ENCODE measurements at places on chromosomes 6 and 20.

GRCh38 chr6:169763881-169764280 is 12.5 kb downstream of the ERMARD start:
- no peak for DNase-seq
- H3K27ac ChIP-seq = no peak overlapping the region
- no peaks in the 10 kb centered on the region for H3K4me1 ChIP-seq
- H3K36me3 ChIP-seq = peaks cover 6% of the 10 kb centered on the region
- no peak overlapping the region for H3K4me3 ChIP-seq

DNA sequence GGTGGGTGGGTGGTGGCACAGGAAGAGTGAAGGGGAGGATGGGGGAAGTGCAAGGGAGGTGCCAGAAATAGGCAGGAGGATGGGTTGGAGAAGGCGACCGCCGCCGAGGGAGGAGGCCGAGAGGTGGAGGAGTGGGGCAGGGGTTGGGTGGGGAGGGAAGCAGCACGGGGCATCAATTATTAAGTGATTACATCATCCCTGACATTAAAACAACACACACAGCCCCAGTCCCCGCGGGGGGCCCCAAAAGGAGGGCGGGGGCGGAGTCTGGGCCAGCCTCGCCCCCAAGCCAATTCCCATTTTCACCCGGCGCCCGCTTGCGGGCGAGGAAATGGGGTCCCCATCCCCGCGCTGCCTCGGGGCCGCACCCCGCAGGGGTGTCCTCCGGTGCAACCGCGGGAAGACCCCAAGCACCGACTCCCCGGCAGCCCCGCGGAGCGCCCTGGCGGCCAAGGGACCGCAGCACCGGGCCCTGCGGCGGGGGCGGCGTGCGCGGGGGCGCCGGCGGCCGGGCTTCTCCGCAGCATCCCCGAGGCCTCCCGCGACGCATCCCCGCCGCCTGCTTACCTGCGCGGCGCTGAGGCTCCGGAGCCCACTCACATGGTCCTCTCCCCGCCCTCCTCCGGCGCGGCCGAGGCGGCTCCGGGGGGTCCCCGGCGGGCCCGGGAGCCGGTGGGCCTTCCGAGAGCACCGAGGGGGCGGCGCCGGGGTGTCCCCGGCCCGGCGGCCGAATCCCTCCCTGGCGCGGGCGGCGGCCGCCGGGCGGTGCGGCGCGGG is 663 bp downstream of the FYN start:
- H3K4me1 ChIP-seq = peaks cover 18% of the 10 kb centered on the region
- H3K36me3 ChIP-seq = no peaks in the 10 kb centered on the region
- DNase-seq = no peak
- peak overlapping the region; percentile 71 for H3K4me3 ChIP-seq

DNA sequence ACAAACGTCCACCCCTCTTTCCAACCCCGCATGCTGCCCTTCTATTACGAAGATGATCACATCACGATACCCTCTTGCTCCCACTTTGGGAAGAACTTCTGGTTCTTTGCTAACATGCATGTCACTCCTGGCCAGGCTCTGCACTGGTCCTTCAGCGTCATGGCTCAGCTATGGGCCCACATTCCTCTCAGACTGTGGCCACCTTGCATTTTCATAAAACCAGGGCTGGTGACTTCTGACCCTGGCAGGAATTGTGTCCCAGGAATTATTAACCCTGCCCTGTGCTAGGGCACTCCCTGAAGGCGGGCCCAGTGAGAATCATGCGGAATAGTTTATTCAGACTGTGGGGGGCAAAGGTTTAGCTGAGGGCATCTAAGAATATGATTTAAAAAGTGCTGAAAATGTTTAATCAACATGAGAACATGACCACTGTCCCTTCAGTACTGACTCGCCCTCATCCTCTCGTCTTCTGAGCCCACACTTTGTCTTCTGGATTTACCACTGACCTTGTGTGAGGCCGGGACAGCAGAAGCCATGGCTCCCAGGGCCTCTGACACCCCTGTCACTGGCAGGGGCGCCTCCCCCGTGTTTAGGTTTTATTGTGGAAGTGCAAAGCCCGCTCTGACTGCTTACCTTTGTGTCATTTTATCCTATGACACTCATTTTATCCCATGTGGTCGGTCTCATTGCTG is 38.1 kb upstream of the THBS2 start:
- peaks cover 14% of the 10 kb centered on the region for H3K4me1 ChIP-seq
- no peaks in the 10 kb centered on the region for H3K27me3 ChIP-seq
- H3K4me3 ChIP-seq = no peak overlapping the region
- H3K36me3 ChIP-seq = no peaks in the 10 kb centered on the region
- no peak for DNase-seq

DNA sequence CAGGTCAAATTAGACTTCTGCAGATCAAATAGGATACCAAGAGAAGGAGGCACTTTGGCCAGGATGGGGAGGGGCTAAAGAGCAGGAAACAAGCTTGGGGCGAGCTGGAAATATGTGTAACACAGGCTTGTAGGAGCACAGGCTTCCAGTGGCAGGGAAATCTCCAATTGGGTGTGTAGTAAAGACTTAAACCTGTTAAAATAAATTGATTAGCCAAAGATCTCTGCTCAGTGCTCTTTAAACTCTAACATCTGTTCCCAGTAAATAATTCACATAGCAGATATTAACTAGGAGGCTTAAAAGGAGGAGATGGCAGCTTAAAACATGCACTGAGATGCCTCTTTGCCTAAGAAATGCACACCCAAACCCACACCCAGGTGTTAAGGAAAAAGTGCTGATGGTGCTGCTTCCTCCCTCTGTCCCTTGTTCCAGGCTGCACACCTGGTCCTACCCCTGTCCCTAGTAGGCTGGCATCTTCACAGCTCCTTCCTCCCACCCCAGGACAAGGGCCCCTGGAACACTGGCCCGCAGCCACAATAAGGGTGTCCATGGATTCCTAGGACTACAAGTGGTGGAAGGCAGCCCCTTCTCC is 93.5 kb upstream of the MLN start:
- H3K27me3 ChIP-seq = peaks cover 73% of the 10 kb centered on the region
- no peaks in the 10 kb centered on the region for H3K4me1 ChIP-seq
- H3K36me3 ChIP-seq = no peaks in the 10 kb centered on the region
- no peak for DNase-seq

DNA sequence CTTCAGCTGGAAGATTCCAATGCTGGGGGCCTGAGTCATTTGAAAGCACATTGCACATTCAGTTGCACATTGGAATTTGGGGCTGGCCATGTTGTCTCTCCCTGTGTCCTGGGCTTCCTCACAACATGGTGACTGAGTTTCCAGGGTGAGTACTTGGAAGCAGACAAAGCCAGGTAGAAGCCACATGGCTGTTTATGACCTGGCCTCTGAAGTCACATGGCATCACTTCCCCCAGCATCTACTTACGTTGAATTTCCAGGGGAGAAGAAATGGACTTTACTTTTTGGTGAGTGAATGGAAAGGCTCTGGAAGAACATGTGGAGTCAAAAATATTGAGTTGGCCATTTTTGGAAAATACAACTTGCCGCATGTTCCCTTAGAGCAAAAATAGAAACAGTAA is 155.5 kb downstream of the LINC00237 start:
- no peak overlapping the region for H3K27ac ChIP-seq
- no peaks in the 10 kb centered on the region for H3K36me3 ChIP-seq
- peaks cover 28% of the 10 kb centered on the region for H3K27me3 ChIP-seq
- H3K4me1 ChIP-seq = no peaks in the 10 kb centered on the region

DNA sequence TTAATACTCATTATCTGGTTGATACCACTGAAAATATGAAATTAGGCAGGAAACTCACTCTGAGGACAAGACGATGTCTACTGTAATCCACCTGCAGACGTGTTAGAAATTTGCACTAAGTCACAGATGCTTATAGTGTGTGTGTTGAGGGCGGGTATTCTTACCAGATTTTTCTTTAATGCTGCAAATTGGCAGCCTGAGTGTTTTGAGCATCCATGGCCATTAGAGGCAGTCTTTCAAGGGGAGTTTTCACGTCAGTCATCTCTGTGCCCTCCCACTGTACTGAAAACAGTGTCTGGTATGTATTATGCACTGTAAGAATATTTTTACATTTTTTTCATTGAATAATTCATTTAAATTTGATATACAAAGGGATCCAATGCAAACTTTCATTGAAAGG is 266.5 kb upstream of the QKI start:
- H3K27me3 ChIP-seq = peaks cover 17% of the 10 kb centered on the region
- H3K27ac ChIP-seq = no peak overlapping the region
- H3K4me3 ChIP-seq = no peak overlapping the region
- H3K36me3 ChIP-seq = no peaks in the 10 kb centered on the region
- peak; percentile 8 for DNase-seq
- H3K4me1 ChIP-seq = no peaks in the 10 kb centered on the region

DNA sequence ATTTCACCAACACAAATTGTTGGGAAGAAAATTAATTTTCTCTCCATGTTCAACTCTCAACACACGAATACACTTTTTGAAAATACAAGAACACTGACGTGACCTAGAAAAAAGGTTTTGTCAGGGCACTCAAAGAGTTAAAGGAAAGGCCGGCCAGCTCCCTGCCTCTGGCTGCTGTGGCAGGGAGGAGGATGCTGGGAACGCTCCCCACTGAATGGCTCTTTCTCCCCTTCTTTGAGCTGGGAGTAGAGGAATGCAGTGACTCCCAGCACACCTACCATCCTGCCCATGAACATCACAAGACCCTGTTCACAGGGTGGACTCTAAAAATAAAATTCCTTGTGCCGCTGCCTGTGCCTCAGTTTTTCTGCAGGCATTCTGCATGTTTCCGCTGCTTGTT is 47.0 kb downstream of the MAP3K5 start:
- no peak for DNase-seq
- no peak overlapping the region for H3K27ac ChIP-seq
- H3K4me1 ChIP-seq = no peaks in the 10 kb centered on the region
- no peaks in the 10 kb centered on the region for H3K27me3 ChIP-seq
- H3K4me3 ChIP-seq = no peak overlapping the region
- no peaks in the 10 kb centered on the region for H3K36me3 ChIP-seq

DNA sequence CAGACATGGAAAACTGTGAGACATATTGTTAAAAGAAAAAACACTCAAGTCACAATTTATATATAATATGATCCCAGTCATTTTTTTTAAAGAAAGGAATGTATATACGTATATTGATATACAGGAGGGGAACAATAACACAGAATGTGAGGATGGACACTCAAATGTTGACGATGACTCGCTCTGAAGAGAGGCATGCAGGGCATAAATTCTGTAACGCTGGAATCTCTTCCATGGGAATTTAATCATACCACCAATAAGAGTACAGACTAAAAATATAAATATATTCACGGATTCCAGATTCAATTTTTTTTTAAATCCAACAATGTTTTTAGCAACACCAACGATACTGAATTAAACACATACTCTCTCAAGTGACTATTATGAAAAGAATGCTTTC is 106.9 kb upstream of the CCDC28A start:
- no peak overlapping the region for H3K4me3 ChIP-seq
- no peaks in the 10 kb centered on the region for H3K36me3 ChIP-seq
- no peaks in the 10 kb centered on the region for H3K27me3 ChIP-seq
- no peak overlapping the region for H3K27ac ChIP-seq
- H3K4me1 ChIP-seq = peaks cover 13% of the 10 kb centered on the region
- no peak for DNase-seq
